T1000 (cell line): ENCODE measurements at places on chromosomes 11 and 22.

DNA sequence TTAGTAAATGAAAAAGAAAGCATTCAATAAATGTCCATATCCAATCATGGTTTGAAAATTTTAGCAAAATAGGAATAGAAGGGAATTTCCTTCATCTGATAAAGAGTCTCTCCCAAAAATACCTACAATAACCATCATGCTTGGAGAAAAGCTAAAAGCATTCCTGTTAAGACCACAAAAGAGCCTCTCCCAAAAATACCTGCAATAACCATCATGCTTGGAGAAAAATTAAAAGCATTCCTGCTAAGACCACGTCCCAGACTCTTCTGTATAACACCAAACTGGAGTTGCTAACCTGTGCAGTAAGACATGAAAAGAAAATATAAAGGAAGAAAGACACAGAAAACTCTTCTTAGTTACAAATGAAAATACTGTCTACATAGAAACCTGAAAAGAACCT lies 69.4 kb downstream of the LINC01488 start:
- no peak for DNase-seq

GRCh38 chr11:72191961-72192381 lies at the start of gene FOLR1:
Gene FOLR1, plus strand, starts transcription at chr11:72192140. Its CDS starts 34 bp downstream, at chr11:72192174.
- no peak for DNase-seq

GRCh38 chr11:9103542-9104276 lies 12.3 kb upstream of the SCUBE2 start:
- DNase-seq: no peak

DNA sequence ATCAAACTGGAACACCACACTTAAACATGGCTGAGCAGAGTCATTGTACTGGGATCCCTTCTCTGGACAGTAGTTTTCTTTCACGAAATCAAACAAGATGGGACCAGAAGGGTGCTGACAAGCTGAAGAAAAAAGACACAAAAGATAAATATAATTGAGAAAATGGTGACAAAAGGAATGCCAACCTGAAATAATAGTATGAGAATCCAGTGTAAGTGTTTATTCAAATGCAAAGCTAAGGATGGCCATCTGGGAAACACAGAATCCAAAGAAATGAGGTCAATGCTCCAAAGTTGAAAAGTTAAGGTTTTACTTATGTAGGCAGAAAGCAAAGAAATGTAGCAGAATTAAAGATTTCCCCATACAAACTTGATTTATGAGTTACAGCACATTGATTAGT lies 5.3 kb upstream of the OR52E5 start:
- no peak for DNase-seq

DNA sequence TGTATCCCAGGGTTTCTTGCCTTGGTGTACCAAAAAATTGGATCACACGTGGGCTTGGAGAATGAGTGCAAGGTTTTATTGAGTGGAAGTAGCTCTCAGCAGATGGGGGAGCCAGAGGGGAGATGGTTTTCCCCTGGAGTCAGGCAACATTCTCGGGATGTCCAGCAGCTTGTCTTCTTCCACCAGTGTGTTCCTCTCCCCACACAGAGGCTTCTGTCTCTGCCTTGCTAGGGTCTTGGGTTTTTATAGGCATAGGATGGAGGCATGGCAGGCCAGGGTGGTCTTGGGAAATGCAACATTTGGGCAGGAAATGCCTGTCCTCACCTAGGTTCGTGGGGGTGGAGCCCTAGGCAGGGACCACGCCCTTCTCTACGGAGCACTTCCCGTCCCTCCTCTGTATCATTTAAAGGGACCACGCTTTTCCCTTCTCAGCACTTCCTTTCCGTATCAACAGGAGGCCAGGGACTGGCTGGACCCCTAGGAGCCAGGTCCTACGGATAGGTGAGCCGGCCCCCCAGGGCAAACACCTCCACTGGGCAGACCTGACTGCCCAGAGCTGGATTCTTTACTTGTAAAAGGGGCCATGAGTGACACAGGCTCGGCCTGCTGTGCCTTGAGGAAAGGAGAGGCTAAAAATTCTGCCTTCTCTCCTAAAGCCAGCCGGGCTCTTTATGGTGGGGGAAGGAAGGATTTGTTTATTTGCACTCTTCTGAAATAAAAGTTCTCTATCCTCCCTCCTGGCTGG lies 55.3 kb upstream of the CCDC188 start:
- peak; percentile 23 for DNase-seq

DNA sequence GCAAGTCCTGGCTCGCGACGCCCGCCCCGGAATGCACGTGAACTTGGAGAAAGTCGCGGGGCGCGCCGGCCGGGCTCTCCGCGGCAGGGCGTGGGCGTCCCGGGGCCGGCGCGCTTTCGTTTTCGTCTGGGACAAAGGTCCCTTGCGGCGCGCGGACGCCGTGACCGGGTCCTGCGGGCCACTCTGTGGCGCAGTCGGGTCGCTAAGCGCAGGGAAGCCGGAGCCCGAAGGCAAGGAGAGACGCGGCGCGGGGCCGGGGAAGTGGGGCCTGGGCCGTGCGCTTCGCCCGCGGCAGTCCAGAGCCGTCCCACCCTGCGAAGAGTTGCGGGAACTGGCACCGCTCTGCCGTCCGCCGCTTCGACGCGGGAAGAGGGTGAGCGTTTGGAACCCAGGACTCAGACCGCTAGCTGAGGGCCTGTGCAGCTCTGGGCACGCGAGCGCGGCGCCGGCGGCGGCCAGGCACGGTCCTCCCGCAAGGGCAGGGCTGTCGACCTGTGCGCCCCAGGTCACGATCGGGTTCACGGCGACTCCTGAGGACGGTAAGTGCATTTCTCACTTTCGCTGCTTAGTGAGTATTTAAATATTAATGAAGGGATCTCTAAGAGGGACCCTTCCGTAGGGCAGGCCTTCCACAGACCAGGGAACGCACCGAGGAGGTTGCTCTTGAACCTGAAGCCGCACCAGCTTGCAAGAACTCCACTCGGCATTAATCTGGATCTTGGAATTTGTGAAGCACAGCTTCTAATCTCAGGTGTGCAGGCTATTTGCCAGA lies 78.0 kb upstream of the PPARA start:
- DNase-seq: no peak

- DNase-seq: no peak
Observed at GRCh38 chr11:77472991-77473800, 698 bp downstream of the PAK1 start.

GRCh38 chr11:106369224-106369623 lies 291.8 kb downstream of the AASDHPPT start:
- DNase-seq: no peak

- no peak for DNase-seq
Observed at GRCh38 chr11:132943706-132944568, 588.4 kb downstream of the OPCML start.

- no peak for DNase-seq
Observed at GRCh38 chr11:60098508-60098907, 10.0 kb downstream of the MS4A2 start.

DNA sequence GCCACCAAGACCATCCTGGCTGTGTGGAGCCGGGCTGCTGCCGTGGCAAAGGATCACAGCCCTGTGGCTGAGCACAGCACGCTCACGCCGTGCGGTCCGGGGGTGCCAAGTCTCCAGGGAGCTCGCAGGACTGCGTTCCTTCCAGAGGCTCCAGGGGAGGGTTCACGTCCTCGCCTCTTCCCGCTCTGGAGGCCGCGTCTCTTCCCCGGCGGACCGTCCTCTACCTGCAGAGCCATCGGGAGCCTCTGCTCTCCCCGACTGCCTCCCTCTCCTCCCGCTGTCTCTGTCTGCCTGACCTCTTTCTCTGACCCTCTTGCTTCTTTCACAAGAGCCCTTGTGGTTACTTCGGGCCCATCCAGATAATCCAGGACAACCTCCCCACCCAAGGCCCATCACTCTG lies 11.4 kb upstream of the MUC5AC start:
- no peak for DNase-seq

DNA sequence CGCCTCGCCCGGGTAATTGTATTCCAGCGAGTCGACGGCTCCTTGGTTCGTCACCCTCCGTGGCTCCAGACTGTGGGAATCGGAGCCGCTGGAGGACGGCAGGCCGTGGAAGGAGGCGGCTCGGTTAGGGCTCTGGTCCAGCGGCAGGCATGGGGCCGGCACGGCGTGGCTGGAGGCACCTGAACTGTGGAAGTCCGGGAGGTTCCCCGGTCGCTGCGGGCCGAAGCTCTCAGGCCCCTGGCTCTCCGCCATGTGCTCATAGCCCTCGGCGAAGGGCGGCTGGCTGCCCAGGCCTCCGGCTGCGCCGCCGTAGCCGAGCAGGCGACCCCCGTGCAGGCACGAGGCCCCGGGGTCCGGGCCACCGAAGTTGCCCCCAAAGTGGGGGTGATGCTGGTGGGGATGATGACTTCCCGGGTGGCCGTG lies 1.7 kb downstream of the MN1 start:
- DNase-seq: peak; percentile 5

DNA sequence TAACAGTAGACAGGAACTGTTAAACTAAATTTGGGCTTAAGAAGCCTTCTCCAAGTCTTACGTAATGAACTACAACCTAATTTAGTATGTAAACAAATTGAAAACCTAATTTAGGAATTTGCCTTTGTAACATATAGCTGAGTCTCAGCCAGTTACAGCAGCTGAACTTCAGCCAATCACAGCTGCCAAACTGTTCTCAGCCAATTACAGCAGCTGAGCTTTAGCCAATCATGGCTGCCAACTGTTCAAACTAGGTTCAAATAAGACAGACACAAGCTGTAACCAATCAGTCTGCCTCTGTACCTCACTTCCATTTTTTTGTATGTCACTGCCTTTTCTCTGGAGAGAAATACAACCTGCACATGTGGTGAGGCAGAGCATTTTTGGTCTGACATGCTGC lies 95.0 kb upstream of the CD44 start:
- DNase-seq: no peak

DNA sequence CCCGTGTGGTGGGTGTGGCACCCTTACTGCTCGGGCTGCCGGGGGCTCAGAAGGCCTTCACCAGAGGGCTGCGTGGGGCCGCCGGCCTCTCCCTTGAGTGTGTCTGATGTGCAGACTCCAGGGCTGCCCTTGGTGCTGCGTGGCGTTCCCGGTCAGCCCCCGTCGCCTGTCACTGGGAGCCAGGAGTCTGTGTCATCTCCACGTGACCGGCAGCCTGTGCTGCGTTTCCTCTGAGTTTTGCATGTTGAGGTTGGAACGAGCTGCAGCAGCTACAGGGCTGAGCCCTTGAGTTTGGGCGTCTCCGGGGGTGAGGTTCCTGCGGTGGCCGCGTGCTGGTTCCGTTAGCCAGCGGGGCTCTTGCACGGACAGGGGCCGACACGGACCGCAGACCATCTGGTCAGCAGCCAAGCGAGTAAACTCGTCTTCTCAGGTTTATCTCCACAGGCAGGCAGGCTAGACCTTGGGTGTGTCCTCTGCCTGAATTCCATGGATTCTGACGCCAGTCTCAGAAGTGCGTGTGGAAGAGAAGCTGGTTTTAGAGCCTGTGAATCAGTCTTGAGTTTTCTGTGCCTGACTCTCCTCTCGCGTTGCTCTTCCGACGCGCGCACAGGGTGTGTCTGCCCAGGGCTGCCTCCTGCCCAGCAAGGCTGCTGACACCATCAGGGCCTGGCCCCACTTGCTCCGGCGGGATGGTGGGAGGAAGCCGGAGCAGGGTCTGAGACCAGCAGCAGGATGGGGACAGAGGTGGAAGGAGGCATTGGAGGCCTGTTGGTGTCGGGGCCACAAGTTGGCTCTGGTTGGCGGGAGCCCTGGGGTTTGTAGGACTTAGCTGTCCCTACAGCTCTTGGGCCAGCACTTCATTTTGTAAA lies 10.5 kb downstream of the PTDSS2 start:
- no peak for DNase-seq

GRCh38 chr11:116829525-116830183 lies at the start of gene APOC3:
Gene APOC3, plus strand, starts transcription at chr11:116829907. Its CDS starts 676 bp downstream, at chr11:116830583.
- no peak for DNase-seq

- DNase-seq: no peak
Observed at GRCh38 chr11:21892736-21893564, 299.9 kb upstream of the ANO5 start.

- DNase-seq: no peak
Observed at GRCh38 chr11:16536513-16536912, 180.2 kb upstream of the SOX6 start.

DNA sequence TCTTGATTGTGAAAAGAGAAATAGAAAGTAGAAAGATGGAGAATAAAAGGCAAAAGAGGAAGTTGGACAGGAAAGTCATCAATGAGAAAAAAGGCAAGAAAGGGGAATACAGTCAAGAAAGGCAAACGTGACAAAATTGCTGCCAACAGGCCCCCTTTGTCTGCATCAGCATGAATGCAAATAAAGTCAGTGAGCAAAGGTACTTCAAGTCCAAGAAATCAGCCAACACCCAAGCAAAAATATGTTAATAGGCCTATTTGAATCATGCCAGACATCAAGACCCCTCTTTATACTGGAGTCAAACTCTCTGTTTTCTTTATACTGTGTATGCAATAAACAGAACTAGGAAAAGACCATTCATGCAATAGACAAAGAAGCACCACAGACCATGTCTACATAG lies 34.3 kb downstream of the GUCY1A2 start:
- no peak for DNase-seq

DNA sequence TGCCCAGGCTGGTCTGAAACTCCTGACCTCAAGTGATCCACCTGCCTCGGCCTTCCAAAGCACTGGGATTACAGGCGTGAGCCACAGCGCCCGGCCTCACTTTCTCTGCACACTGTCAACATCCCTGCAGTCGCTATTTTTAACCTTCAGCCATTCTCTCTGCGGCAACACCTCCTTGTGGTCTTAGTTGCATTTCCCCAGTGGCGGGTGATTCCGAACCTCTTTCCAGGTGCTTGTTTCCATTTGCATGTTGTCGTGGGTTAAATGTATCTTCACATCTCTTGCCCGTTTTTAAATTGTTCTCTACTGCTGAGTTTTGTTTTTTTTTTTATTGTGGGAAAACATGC lies 2.2 kb upstream of the SCT start:
- no peak for DNase-seq

DNA sequence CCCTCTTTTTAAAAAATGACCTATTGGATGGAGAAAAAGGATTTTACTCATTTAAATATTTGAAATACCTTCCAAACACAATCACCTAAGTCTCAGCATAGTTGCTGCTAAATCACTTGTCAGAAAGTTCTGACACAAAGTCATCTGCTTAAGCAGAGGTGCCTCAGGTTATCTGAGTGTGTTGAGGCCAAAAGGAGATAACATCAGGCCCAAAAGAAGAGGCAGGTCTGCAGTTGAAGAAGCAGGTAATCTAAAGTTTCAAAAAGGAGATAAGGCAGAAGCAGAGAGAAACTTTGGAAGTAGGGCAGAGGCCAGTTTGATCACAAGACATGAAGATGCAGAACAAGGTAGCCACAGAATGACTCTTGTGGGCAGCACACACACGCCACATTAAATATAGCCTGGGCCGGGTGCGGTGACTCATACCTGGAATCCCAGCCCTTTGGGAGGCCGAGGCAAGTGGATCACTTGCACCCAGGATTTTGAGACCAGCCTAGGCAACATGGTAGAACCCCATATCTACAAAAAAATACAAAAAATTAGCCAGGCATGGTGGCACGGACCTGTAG lies 175.7 kb upstream of the API5 start:
- DNase-seq: no peak

GRCh38 chr11:134555510-134555909 lies 143.5 kb upstream of the B3GAT1 start:
- no peak for DNase-seq

GRCh38 chr11:128964463-128964930 lies 21.8 kb upstream of the TP53AIP1 start:
- DNase-seq: no peak

- DNase-seq: peak; percentile 24
Observed at GRCh38 chr11:118607401-118608359, at the start of gene PHLDB1. Gene PHLDB1, plus strand, starts transcription at chr11:118607615. Its CDS starts 6,222 bp downstream, at chr11:118613837.

GRCh38 chr11:291281-292210 lies 2.6 kb downstream of the PGGHG start:
- DNase-seq: no peak
